RCC 7860 (cell line): ENCODE measurements at places on chromosomes 13 and 19.

GRCh38 chr13:39336207-39336606, 266.8 kb downstream of the LHFPL6 start:
- DNase-seq: no peak

GRCh38 chr13:32407854-32408253, 20.1 kb downstream of the N4BP2L1 start:
- DNase-seq: no peak

- DNase-seq: no peak
Observed at GRCh38 chr13:38868870-38869269, 121.8 kb downstream of the STOML3 start.

DNA sequence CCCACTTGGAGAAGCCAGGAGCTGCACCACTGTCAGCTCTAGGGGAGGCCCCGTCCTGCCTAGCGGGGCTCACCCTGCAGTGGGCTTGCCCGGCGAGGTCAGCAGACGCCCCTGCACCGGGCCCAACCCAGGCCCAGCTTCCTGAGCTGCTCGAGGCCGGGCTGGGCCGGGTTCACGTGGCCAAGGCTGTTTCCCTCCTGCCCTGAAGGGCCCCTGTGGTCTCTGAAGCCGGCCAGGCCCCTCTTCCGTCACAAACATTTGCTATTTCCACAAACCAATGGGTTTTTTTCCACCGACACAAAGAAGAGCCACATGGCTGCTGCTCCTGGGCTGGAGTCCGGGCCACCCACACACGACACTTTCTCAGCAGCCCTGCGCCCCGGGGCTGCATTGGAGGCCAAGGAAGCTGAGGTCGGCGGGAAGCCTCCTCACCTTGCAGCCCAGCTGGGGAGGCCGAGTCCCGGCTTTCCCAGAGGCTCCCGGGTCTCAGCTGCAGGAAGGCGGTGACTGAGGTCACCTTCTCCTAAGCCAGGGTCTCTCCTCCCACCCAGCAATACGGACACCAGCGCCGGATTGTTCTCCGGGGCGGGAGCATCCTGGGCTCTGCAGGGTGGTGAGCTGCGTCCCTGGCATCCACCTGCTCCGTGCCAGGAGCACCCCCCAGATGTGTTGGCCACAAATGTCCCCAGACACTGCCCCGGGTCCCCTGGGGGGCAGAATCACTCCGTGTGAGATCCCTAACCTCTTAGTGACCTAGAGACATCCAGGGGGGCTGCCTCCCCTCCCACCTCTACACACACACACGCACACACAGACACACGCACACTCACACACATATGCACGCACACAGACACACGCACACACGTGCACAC, 80.5 kb downstream of the GADD45B start:
- DNase-seq: no peak

GRCh38 chr13:51623473-51623872, 39.2 kb downstream of the WDFY2 start:
- no peak for DNase-seq

- DNase-seq: no peak
Observed at GRCh38 chr19:5011476-5012238, 42.7 kb downstream of the KDM4B start.

GRCh38 chr13:107865643-107866031, 349.7 kb downstream of the LIG4 start:
- no peak for DNase-seq

DNA sequence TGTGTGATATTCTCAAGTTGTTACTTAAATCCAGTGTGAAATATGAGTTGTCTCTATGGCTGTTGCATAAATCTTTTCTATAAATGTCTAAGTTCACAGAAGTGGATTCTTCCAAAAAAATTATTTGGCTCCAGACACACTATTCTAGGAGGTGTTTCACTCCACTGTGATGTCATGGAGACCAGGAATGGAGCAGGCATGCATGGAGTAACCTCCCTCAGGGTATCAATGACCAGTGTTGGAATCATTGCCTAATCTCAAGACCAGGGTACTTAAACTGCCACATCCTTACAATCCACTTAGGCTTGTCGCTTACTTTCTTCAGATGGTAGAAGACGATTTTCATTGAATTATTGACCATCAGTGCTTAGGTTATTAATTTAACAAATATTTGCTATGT, 55.4 kb downstream of the LRRC63 start:
- DNase-seq: no peak

DNA sequence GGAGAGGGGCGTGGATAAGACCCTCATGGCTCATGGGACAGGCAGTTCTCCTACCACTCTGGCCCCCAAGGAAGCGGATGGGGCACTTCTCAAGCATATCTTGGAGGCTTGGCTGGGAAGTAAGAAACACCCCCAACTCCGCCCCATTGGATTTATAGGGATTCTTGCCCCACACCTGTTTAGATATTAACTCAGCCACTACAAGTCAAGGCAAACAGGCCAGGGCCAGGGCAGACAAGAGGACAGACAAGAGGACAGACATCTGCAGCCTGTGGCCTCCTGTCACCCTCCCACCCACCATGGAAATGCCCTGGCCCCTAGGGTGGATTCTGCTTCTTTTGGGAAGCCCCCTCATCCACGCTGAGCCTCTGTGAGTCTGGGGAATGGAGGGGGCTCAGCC, 24.1 kb downstream of the RDH8 start:
- no peak for DNase-seq

DNA sequence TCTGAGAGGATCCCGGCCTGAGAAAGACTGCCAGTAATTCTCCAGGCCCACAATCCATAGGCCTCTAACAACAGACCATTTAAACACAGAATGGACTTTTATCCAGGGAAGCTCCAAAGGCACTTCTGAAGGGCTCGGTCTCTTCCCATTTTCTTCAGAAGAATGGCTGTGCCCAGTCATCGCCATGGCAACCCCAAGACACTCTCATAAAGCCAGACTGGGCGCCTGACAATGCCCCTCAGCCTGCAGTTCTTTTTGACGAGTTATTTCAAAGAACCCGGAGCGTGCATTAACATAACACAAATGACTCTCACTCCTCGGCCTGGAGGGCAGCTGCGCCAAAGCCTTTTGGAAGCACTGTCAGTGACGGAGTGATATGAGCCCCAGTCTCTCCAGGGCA, 61.0 kb downstream of the RASA3 start:
- DNase-seq: no peak

DNA sequence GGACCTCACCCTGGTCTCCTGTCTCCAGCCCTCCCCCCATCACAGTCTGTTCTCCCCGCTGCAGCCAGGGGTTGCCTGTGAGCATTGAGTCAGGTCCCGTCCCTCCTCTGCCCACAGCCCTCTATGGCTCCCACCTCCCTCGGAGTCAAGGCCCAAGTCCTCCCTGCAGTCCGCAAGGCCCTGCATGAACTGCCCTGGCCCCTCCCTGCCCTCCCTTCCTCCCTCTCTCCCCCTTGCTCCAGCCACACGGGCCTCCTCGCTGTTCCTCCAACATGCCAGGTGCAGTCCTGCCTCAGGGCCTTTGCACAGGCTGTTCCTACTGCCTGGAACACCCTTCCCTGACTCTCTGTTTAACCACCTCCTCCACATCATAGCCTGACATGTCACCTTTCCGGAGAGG, 2.8 kb downstream of the TINCR start:
- DNase-seq: no peak

GRCh38 chr13:113074401-113074800, 31.2 kb upstream of the F7 start:
- no peak for DNase-seq

- DNase-seq: no peak
Observed at GRCh38 chr19:15636026-15636425, 4.7 kb upstream of the CYP4F3 start.

DNA sequence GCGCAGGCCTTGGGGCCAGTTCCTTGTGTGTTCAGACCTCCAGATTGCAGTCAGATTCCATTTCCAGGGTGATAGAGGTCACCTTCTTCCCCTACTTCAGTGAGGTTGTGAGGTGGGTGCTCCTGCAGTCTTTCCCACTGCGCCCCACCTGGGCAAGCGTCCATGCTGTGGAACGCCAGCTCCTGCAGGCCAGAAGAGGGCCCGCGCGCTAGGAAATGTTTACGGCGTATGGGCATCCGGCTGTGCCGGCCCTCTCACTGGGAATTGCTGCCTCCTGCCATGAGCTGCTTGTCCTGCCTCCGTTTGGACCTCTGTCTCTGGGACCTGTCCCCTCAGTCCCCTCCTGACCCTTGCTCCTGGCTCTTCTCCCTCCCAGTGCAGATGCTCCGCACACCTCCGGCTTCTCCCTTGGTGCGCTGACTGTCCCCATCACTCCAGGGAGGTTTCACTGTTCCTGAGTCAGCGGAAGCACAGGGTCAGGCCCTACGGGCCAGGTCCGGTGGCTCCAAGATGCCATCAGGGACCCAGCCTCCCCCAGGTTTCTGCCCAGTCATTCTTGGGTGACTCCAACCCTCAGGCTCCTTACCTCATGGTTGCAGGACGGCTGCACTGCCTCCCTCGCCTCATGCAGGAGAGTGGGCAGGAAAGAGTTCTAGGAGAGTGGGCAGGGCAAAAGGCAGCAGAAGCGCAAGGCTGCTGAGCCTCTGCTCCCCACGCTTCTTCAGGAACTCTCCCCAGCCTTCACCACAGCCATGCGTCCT, 56.6 kb downstream of the SMARCA4 start:
- DNase-seq: no peak

DNA sequence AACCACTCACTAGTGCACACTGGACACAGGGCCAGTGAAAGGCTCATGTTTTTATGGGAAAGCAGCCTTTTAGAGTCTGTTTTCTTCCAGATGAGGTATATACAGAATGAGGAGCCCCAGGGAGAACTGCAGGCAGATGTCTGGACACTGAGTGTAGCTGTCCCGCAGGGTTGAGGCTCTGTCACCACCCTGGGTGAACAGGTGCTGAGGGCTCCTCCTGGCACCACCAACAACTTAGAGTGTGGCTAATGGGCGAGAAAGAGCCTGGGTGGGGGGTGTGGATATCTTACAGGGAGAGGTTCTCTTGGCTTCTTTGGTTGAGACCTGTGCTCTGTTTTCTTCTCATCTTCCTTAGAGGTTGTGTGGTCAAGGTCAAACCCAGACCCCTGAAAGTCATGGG, 202.1 kb upstream of the GPR12 start:
- no peak for DNase-seq

DNA sequence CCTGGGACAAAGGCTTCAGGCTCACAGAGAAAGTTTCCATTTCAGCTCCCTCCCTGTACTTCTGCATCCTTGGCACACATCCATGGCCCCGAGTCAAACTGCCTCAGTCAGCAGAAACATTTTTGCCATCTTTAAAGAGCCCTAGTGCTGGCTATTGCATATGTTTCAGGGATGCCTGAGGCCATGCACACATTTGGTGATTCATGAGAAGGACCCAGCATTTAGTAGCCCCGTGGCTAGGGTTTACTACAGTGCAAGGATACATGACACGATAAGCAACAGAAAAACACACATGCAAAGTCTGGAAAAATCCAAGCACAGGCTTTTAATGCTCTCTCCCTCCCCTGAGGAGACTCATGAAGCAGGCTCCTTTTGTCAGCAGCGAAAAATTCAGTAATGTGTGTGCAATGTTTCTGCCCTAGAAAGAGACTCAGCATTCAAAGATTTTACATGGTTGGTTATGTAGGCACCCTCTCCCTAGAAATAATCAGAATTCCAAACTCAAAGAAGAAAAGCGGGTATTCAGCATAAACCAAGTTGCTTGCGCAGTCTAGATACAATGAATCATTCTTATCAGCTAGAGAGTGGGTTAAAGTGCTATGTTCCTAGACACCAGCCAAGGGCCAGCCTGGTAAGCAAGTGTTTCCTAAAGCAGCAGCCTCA, 17.6 kb downstream of the ACOD1 start:
- DNase-seq: no peak

- DNase-seq: no peak
Observed at GRCh38 chr19:19407633-19407930, 2.1 kb downstream of the GATAD2A start.
